GM12864 (cell line): ENCODE measurements at places on chromosomes 6 and 20.

- no peak for DNase-seq
These were observed 36.1 kb upstream of the MAP7 start for GRCh38 chr6:136586295-136586694.

DNA sequence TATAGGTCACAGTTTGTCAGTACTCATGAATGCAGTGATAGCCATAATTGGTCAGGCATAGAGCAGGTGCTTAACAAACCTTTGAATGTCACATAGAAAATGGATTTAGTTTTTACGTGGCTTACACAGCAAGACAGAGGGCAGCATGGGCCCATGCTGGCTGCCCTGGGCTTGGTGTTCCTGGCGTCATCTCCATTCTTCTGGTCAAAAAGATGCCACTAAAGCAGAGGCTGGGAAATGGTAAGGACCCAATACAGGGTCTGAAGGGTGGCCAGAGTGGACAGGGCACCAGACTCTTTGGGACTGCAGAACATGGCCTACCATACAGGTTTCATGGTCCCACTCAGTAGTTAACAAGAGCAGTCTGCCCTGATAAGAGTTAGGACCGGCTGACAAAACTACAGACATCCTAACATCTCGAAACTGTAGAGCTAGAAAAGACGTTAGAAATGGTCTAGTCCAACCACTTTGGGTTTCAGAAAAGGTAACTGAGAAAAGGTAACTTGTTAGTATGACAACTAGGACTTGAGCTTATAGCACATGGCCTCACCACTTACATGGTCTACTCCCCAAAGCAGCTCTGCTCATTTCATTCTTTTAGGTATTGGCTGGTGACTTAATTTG is 22.6 kb downstream of the HEBP2 start:
- DNase-seq = no peak

DNA sequence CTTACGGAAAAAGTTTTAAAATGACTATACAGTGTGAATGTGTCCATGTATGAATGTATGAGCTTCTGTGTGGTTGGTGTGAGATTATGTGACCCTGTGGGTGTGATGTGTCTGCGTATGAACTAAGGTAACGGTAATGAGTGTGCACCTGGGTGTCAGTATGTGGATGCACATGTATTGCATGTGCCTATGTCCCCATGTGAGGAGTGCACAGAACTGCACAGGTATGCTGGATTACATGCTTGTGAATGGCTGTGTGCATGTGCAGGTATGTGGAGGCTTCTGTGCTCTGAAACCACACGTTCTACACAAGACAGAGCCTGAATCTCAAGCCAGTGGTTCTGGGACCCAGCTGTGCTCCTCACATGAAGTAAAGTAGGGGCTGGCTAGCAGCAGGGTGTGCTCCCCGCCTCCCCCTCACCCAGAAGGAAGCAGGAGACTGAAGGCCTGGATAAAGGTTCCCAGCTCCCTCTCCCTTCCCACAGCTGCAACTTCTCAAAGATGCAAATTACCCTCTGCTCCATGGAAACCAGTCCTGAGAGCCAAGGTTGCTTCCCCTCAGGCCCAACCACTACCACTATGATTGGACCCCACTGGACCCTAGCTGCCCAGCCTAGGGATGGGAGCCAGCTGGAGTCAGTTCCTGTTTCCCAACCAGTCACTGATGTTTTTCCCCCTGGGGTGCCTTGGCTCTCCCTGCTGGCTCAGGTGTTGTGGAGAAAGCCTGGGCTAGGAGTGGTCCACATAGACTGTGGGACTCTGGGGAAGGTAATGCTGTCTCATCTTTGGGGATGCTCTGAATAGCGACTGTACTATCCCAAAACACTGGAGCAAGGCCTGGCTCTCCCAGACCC is 24.8 kb upstream of the SPDEF start:
- no peak for DNase-seq

DNA sequence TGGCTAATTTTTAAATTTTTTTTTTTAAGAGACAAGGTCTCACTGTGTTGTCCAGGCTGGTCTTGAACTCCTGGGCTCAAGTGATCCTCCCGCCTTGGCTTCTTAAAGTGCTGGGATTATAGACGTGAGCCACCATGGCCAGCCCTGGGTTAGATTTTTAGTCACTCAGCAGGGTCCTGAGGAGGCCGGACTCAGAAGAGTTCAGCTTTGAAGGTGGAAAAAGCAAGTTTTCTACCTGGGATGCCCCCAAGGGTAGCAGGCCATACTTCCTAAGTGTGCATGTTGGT is 44.2 kb downstream of the FGD2 start:
- no peak for DNase-seq

DNA sequence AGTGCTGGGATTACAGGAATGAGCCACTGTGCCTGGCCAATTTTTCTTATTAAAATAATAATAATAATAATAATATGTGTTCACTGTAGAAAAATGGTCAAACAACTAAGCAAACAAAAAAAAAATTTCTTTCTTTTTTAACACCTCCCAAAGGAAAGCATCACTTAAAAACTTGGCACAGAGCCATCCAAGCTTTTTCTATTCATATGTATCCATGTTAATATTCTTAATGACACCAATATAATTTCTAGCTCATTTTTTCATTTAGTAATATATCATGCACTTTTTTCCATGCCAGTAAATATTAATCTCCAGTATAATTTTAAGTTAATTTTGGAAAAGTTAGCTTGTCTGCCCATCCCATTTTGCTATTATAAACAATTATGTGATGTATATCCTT is 101.8 kb downstream of the MBOAT1 start:
- no peak for DNase-seq

DNA sequence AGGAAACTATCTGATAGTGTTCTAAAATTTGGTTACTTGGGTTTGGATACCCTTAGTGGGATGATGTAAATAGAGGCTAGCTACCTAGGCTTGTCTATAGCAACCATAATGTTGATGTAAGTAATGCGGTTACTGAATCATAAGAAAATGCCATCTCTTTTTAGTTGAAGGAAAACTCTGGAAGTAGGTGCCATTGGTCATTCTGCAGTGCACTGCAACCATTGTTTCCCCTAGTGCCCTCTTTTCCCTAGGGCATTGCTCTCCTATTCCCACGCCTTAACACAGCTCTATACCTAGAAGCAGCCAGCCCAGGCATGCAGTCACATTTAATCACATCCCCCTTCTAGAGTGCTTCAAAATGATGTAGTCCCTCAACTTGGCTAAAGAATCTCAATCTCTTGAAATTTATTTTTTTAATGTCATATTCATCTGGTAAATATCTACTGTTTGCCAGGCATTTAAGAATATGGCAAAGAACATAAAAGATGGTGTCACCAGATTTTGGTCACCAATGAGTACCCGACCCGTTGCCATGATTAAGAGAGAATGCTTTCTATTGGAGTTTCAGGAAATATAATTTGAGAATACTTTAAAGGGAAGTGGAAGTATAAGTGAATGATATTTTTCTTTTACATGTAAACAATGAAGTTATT is 10.4 kb downstream of the LOC128125822 start:
- no peak for DNase-seq

- DNase-seq = no peak
These were observed 52.4 kb upstream of the ARMH2 start for GRCh38 chr6:24851086-24851485.

GRCh38 chr20:52191132-52191915 is at the start of gene ZFP64:
Gene ZFP64 (minus strand): TSS chr20:52191779. CDS start chr20:52191636, 143 bp downstream.
- no peak for DNase-seq

- DNase-seq = no peak
These were observed 318.6 kb upstream of the RUNX2 start for GRCh38 chr6:45009576-45009975.

- no peak for DNase-seq
These were observed at the start of gene C6orf118 for GRCh38 chr6:165308926-165309731. Gene C6orf118 (minus strand): TSS chr6:165309605. CDS start chr6:165309586, 19 bp downstream.

- no peak for DNase-seq
These were observed 181.8 kb downstream of the TBXT start for GRCh38 chr6:165985806-165986299.

DNA sequence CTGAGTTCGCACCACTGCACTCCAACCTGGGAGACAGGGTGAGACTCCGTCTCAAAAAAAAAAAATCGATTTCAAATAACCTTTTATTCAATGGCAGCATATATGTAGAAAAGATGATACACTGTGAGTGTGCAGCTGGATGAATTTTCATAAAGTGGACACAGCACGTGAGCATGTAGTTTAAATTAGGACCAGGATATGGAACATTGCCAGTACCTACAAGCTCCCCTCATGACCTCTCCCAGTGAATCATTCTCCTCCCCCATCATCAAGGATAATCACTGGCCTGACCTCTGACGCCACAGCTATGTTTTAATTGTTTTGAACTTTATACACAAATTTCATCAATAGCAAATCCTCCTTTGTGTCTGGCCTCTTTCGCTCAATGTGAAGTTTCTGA is 53.8 kb upstream of the HDAC2 start:
- DNase-seq = no peak

GRCh38 chr6:135163440-135163738 is 17.7 kb upstream of the MYB start:
- no peak for DNase-seq

- no peak for DNase-seq
These were observed 432.5 kb downstream of the CD109 start for GRCh38 chr6:74128536-74128935.

- no peak for DNase-seq
These were observed 793 bp downstream of the GMPR start for GRCh38 chr6:16238963-16239797.

DNA sequence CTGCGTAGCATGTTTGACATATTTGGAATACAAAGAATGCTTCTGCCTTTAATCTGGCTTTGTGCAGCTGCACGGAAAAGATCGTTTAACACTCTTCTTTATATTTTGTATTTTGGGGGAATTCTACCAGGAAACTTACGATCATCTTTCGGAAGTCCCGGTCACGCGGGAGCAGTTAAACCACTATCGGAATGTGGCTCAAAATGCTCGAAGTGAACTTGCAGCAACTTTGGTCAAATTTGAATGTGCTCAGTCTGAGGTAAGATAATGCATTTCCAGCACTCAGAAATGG is 42.3 kb downstream of the CCDC170 start:
- no peak for DNase-seq

DNA sequence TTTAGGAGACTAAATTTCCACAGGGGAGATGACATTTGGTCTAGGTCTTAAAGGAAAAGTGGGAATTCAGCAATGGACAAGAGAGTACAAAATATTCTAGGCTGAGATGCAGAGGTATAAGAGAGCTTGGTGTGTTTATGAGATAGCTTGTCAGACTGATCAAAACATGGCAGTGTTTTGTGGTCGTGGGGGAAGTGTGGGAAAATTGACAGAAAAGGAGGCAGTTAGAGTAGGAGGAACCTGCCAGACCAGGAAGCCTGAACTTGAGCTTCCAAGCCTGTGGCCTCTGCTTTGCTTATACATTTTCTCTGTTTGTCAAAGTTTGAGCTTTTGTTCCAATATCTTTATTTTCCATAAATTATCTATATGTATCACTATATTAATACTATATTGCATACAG is 69.5 kb upstream of the MAP3K7 start:
- no peak for DNase-seq

- no peak for DNase-seq
These were observed 36.3 kb upstream of the SIRT5 start for GRCh38 chr6:13538084-13538483.

GRCh38 chr6:75418233-75418632 is 75.4 kb downstream of the FILIP1 start:
- no peak for DNase-seq

DNA sequence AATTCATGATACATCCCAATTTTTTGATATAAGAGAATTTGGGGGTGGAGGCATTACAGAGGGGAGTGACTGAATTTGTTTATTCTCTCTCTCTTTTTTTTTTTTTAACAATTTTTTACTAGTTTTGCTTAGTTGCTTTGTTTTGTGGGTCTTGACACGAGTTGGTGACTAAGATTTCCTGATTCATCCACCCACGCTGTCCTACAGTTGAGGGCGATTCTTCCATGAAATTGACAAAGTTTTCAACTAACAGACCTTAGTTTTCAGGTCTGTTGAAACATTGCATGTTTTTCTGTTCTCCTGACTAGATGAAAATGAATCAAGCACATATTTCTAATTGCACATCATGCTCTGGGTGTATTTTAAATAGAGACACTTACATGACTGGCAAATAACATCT is 613.8 kb downstream of the TFAP2B start:
- no peak for DNase-seq

- DNase-seq = no peak
These were observed 95.0 kb downstream of the TCP11 start for GRCh38 chr6:35046103-35046502.

DNA sequence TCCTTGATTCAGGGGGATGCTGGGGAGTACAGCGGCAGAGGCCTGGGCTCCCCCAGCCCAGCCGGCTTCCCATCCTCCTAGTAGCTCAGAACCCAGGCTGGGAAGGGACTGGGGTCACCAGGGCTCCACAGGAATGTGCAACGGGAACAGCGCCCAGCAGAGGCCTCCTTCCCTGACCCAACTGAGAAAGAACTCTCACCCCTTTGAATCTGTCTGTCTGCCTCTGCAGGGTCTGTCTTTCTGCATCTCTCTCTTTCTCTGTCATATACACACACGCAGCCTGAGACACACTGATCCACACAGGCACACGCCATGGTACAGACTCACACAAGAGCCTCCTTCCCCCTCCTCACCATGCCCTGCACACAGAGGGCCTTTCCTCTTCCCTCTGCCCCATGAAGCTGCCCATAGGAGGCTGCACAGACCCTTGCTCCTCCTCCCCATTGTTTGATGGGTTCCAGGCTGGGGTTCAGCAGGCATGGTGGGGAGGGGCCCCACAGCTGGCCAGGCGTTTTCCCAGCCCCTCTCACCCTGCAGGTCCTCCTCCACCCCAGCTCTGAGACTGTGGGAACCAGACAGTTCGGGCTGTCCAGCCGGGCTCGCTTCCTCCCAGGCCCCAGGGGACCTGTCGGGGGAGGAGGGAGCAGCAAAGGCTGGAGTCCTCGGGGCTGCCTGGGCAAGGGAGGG is 2.8 kb downstream of the FOXS1 start:
- DNase-seq = no peak

DNA sequence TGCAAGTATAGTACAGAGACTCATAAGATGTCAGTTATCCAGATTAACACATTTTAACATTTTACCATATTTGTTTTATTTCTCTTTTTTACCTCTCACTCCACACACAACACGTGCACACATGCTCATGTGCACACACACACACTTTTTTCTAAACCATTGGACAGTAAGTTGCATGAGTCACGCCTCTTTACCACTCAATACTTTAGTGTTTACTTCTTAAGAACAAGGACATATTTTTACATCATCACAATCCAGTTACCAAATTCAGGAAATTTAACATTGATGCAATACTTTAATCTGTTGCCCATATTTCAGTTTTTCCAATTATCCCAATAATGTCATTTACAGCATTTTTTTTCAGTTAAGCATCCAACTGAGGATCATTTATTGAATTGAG is 109.0 kb downstream of the RIN2 start:
- DNase-seq = no peak

DNA sequence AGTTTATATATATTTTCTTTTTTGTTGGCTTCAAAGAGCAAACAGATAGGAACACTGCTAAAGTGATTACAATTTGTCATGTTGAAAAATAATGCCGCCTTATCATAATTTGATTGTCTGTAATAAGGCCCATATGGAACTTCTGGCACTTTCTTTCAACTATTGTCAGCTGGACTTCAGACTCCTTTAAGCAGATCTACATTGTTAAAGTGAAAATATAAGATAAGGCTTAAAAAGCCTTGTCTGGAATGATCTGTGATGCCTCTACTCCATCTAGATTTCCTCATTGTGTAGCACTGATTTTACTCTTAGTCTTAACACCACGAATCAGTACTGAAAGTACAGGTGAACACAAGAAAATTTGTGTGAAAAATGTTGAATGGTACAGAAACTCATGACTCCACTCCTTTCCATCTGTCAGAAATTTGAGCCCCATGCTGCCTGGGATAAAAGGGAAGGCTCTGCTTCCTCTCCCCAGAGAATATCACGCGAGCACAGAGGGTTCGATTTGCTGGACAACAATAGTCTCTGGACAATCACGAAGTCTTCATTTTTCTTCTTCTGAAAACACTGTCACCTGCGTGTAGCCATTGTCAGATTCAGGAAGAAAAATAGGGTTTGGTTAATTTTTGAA is 56.0 kb downstream of the BCAS1 start:
- no peak for DNase-seq
